ENCODE measurements at places on chromosomes 4 and X. TPM values are rescaled to one million over a fixed set of nuclear protein-coding genes. Genes with fewer than 3 reads are reported as not detected.

DNA sequence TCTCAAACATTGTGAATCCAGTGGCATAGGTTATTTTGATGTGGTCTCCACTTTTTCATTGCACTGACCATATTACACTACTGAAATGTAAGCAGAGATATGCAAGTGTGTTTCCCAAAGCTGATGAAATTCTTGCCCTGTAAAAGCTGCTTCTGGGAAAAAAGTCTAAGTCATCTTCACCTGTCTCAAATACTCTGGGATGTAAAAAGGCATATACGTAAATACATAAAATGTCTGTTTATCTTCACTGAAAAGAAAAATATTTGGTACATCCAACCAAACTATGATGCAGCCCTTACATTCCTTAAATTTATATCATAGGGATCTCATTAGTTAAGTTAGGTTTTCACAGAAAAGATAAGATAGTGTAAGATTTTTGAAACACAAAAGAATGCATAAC lies 7.9 kb downstream of the KDR start:
- no peak overlapping the region for H3K4me3 ChIP-seq
- no peaks in the 10 kb centered on the region for H3K27me3 ChIP-seq
- H3K4me1 ChIP-seq: no peaks in the 10 kb centered on the region

DNA sequence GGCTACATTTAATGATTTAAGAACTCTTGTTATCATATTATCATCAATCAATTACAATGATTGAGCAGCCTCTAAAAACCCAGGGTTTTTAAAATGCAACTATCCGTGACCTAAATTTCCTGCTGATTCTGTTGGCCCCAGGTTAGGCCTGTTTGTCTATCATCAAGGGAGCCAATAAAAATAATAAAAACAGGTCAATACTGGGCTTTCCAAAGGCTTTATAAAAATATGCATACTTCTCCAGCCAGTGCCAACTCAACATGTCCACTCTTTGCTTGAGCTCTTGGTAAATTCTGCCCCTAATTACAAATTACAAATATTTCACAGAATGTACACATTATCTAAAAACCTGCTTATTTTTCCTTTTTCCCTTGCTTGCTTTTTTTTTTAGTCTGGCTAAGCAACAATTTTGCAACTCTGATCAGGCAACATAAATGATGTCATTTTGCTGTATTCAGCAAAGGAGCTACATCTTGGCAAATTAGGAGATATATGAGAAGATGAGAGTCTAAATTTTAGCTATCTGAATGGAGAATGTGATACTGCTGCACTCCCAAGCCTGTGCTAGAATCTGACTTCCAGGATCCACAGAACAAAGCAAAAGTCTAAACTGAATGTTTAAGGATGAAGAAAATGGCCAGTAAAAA lies 204.0 kb downstream of the SCFD2 start:
- no peak overlapping the region for H3K27ac ChIP-seq
- DNase-seq: no peak
- H3K4me3 ChIP-seq: no peak overlapping the region
- no peaks in the 10 kb centered on the region for H3K27me3 ChIP-seq

DNA sequence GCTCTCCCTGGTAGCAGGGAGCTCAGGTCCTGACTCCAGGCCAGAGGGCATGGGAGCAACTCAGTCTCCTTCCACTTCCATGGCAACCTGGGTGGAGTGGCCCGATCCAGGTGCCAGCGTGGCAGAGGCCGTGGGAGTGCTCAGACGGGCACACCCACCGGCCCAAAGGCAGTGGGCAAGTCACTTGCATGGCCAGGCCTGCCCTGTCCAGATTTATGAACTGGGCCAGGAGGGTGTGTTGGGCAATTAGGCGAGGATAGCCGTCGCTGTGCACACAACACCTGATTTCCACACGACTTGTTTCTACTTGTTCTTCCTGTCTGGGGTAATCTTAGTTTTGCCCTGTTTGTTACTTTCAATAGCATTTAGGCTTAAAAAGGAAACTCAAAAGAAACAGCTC lies 55.5 kb upstream of the NYX start:
- no peaks in the 10 kb centered on the region for H3K27me3 ChIP-seq
- H3K4me1 ChIP-seq: no peaks in the 10 kb centered on the region
- DNase-seq: no peak
- H3K27ac ChIP-seq: no peak overlapping the region
- H3K36me3 ChIP-seq: no peaks in the 10 kb centered on the region

DNA sequence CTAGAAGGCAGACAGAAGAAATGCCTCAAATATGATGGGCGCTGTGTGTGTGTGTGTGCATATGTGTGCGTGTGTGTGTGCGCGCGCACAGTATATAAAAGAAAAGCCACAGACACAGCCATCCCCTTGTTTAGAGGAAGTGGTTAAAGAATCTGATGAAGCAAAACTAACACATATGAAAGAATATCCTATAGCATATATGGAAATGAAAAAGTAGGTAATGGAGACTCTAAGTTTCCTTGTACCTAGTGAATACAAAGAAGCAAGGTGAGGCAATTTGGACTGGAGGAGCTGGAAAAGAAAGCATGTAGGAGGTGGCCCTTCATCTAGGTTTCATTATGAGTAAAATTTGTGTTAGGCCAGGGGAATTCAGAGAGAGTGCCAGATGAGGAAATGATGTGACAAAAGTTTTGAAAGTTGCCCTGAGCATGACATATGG lies 58.6 kb upstream of the MCF2 start:
- no peaks in the 10 kb centered on the region for H3K27me3 ChIP-seq
- no peak overlapping the region for H3K27ac ChIP-seq
- no peaks in the 10 kb centered on the region for H3K36me3 ChIP-seq
- DNase-seq: no peak
- no peaks in the 10 kb centered on the region for H3K4me1 ChIP-seq

- no peak overlapping the region for H3K27ac ChIP-seq
- DNase-seq: no peak
- H3K4me1 ChIP-seq: no peaks in the 10 kb centered on the region
- H3K4me3 ChIP-seq: no peak overlapping the region
- H3K36me3 ChIP-seq: no peaks in the 10 kb centered on the region
Observed at GRCh38 chrX:148290931-148291330, 209.5 kb upstream of the AFF2 start.

GRCh38 chr4:180314972-180315371 lies 1928.2 kb upstream of the TENM3 start:
- no peaks in the 10 kb centered on the region for H3K27me3 ChIP-seq
- H3K36me3 ChIP-seq: no peaks in the 10 kb centered on the region
- H3K4me1 ChIP-seq: no peaks in the 10 kb centered on the region
- no peak overlapping the region for H3K27ac ChIP-seq

Gene GAGE12H
- total RNA-seq: not detected

Gene ZMAT1
- 9.0 TPM for total RNA-seq

Gene MAGEB17
- not detected for total RNA-seq
